ENCODE measurements at places on chromosomes 6 and 20. TPM values are rescaled to one million over a fixed set of nuclear protein-coding genes. Genes with fewer than 3 reads are reported as not detected.

COX4I2 gene
- not detected for total RNA-seq

EGFL8 gene
- total RNA-seq: 25.9 TPM

CYP21A2 gene
- not detected for total RNA-seq

RAMACL gene
- 0.82 TPM for total RNA-seq

IL20RA gene
- total RNA-seq: not detected

SLPI gene
- total RNA-seq: not detected

IMPG1 gene
- total RNA-seq: not detected

TCF21 gene
- total RNA-seq: not detected

BPIFB4 gene
- total RNA-seq: not detected

DSP gene
- total RNA-seq: 0.02 TPM

HLA-DRB5 gene
- 31.8 TPM for total RNA-seq

SYNDIG1 gene
- not detected for total RNA-seq

TMEM74B gene
- total RNA-seq: not detected

ULBP3 gene
- not detected for total RNA-seq

LHFPL5 gene
- not detected for total RNA-seq

FAM162B gene
- not detected for total RNA-seq

DEFB124 gene
- total RNA-seq: not detected

NKAIN2 gene
- not detected for total RNA-seq

BMP7 gene
- total RNA-seq: not detected

TSPO2 gene
- not detected for total RNA-seq

HAO1 gene
- not detected for total RNA-seq

PHACTR3 gene
- total RNA-seq: not detected

TMEM244 gene
- not detected for total RNA-seq

GLP1R gene
- not detected for total RNA-seq

All from naive thymus-derived CD4-positive, alpha-beta T cell (primary cell).